ENCODE measurements at places on chromosomes 1 and 21. TPM values are rescaled to one million over a fixed set of nuclear protein-coding genes. Genes with fewer than 3 reads are reported as not detected.

DNA sequence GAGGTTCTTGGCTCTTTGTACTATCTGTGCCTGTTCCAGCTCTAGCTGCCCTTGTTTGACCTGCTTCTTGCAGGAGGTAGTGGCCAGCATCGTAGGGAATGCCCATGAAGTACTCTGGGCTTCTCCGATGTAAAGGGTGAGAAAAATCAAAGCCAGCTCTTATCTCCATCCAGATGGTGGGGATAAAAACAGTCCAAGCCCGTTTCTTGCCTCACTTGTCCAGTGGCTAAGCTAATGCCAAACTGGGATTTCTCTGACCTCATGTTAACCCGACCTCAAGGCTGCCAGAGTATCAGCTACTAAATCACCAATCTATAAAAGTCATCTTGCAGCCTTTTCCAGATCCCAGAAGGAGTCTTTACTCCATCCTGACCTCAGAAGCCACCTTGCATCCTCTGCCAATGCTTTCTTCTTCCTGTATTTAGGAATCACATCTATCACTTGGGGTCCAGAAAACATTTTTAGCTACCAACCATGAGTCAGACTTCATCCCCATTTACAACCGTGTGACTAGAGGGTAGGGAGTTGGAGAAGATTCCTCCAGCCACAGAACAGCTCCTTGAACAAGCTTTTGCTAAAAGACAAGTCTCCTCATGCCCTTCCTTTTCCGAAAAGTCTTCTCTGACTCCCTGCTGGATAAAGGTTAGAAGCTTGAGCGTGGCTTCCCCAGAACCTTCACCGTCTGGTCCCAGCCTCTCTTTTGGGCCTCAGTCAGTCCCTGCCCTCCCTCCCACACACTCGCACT lies 35.9 kb downstream of the KCNC4 start:
- no peaks in the 10 kb centered on the region for H3K27me3 ChIP-seq
- H3K27ac ChIP-seq = no peak overlapping the region
- peaks cover 24% of the 10 kb centered on the region for H3K4me1 ChIP-seq
- no peak overlapping the region for H3K4me3 ChIP-seq

- no peak overlapping the region for H3K27ac ChIP-seq
- no peaks in the 10 kb centered on the region for H3K27me3 ChIP-seq
- no peak overlapping the region for H3K4me3 ChIP-seq
- no peaks in the 10 kb centered on the region for H3K4me1 ChIP-seq
Measured at GRCh38 chr1:215508311-215508710, 58.8 kb upstream of the KCTD3 start.

GRCh38 chr21:40143822-40144525 lies 276.7 kb downstream of the PCP4 start:
- DNase-seq = peak; percentile 77
- H3K27ac ChIP-seq = no peak overlapping the region
- H3K36me3 ChIP-seq = no peaks in the 10 kb centered on the region
- no peaks in the 10 kb centered on the region for H3K27me3 ChIP-seq
- no peak overlapping the region for H3K4me3 ChIP-seq
- H3K4me1 ChIP-seq = peaks cover 20% of the 10 kb centered on the region

ZCCHC17 gene
- total RNA-seq = 55.0 TPM

DNA sequence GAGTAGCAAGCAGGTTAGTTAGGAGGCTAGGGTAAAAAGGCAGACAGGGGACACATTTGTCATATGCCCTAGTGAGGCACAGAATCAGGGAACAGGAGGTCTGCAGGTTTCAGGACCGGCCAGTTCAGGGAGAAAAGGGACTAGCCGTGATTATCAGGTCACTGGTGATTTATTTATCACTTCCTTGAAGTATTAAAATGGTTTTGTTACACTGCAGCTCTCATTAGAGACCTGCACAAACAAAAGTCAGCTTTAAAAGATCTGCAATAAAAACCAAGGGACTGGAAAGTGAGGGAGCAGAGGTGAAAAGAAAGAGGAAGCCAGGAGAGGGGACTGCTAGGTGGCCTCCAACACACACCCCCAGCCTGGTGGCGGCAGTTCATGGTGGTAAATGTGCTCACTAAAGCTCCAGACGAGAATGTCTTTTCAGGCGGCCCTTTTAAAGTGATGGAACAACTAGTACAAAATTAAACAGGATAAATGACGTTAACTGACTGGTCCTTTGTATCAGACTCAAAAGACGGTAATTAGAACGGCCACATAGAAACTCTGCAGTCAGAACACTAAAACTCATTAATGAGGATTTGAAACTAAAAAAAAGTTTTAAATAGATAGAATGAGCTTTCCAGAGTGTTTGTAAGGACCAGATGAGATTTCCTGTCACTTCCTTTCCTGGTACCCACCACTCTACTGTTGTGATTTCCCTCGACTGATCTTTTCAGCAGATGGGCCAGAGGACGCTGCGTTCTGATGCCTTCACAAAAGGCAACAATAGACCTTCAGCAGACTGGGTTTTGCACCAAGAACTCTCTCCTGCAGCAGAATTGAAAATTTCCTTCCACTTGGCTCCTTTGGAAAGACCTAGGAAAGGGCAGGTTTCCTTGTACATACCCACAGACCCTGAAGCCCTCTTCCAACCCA lies 136.8 kb downstream of the NTPCR start:
- DNase-seq = peak; percentile 42
- peak overlapping the region; percentile 70 for H3K27ac ChIP-seq
- H3K27me3 ChIP-seq = no peaks in the 10 kb centered on the region
- H3K4me3 ChIP-seq = no peak overlapping the region
- no peaks in the 10 kb centered on the region for H3K36me3 ChIP-seq

- no peak overlapping the region for H3K27ac ChIP-seq
- no peaks in the 10 kb centered on the region for H3K27me3 ChIP-seq
- no peaks in the 10 kb centered on the region for H3K4me1 ChIP-seq
- H3K36me3 ChIP-seq = no peaks in the 10 kb centered on the region
- H3K4me3 ChIP-seq = no peak overlapping the region
Measured at GRCh38 chr1:180586671-180587155, 27.9 kb downstream of the OVAAL start.

All from neural progenitor cell (in vitro differentiated cells).